ENCODE measurements at places on chromosomes 1 and 21.

- no peak for DNase-seq
Observed at GRCh38 chr1:36070349-36070748, 13.5 kb upstream of the TEKT2 start.

DNA sequence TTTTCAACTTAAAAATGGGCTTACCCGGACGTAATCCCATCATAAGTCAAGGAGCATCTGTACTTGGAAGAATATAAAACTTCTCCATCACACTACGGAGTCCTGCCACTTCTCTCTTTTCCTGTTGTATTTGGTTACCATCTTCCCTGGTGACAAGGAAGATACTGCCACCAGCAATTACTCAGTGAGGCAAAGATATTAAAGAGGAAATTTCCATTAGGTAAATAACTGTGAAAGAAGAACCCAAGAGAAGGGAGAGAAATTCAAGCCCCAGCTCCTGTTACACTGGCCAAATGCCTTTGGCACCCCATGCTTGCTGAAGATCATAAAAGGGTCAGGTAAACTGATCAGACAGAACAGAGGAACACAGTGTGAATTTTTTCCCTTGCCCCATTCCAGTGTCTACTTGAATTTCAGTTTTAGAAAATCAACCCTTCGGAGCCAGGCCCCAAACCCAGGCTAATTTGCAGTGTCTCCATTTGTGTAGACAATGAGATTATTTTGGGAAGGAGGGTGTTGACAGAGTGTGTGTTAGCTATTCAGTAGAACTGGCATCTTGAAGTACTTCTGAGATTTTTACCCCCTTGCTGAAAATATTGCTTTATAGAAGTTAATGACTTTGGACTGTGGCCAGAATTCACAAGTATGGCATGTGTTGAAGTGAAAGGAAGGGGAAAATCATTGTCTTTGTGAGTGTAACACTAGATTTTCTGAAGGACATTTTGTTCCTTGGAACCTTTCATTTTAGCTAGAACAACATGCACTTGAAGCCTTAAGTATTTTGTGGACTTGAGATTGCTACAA lies 167.1 kb downstream of the DHRS3 start:
- no peak for DNase-seq

DNA sequence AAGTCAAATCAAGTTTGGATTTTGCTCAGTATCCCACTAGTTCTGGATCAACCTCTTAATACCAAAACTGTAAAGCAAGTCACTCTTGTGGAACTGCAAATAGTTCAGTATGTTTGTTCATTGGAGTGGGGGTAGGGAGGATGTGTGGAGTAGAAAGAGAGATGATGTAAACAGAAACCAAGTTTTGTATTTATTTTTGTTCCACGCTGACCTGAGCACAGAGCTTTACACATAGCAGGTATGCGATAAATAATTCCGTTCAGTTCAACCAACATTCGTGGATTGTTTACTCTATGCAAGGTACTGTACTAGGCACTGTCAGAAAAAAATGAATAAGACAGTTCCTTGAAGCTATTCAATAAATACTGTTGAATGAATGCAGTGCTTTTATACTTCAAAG lies 4.5 kb upstream of the ZNF644 start:
- no peak for DNase-seq

- DNase-seq = no peak
Observed at GRCh38 chr21:22804151-22804550, 1805.9 kb downstream of the NCAM2 start.

DNA sequence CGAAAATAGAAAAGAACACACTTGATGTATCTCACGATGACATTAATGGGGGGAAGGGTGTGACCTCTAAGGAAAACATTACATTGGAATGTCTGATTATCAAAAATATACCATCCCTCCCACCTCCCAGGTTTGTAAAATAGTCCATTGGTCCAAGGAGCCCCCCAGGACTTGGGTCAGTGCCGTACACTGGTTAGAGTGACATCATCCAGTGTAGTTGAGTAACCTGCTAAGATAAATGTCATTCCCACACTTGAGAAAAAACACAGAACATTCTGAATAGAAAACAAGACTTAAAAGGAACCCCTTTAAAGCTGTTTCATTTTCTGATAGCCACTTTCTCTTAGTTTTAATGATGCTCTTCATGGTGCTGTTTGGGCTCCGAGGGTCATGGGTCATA lies 15.2 kb downstream of the DDX20 start:
- no peak for DNase-seq

- DNase-seq = no peak
Observed at GRCh38 chr1:227322376-227322775, 4.1 kb upstream of the CDC42BPA start.

DNA sequence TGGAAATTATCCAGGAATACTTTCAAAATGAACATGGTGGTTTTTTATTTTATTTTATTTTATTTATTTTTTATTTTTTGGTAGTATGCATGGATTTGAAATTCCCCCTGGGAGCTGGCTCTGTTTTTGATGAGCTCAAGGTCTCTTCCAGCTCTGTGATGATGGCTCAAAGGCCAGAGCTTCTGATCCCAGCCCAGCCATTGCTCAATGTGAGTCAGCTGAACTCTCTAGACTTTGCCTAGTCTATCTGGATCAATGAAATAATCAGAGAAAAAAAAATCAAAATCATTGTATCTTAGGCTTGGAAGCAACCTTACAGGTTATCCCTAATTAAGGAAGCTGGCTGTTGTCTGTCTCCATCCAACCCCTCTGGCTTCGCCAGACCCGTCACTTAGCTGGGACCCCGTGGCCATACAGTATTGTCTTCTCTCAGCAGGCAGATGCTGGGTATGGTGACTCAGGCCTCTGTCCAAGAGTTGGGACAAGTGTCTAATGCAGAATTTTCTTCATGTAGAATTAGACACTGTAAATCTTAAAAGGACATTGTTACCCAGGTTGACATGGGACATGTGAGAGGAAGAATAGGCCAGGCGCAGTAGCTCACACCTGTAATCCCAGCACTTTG lies 90.2 kb upstream of the LPGAT1 start:
- DNase-seq = no peak

- DNase-seq = no peak
Observed at GRCh38 chr1:78351551-78352216, 139.1 kb upstream of the PTGFR start.

GRCh38 chr1:158113759-158114127 lies 67.0 kb upstream of the CD1D start:
- DNase-seq = no peak

GRCh38 chr1:76871355-76871974 lies 4.2 kb downstream of the ST6GALNAC5 start:
- no peak for DNase-seq

DNA sequence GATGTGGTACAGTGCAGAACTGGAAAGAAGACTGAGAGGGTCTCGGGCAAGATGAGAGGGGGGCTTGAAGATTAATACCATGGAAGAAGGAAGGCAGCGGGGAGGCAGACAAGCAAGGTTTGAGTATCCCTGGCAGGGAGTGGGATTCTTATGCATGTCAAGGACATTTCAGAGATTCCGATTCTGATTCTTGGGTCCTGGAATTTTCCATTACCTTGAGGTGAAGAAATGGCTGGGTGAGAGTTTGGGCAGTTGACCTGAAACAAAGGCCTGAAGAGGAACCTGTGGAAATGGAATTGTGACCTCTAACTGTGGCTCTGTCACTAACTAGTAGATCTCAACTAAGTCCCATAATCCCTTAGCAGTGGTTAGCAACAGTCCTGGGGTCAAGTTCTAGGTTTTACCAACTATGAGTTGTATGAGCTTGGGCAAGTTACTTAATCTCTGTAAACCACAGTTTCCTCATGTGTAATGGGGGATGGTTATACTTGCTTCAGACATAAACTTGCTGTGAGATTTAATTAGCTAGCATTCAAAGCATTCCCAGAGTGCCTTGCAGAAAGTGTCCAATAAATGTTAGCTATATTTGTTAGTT lies 8.6 kb upstream of the ACTN2 start:
- peak; percentile 41 for DNase-seq
